ENCODE measurements at places on chromosomes 16 and 17.

DNA sequence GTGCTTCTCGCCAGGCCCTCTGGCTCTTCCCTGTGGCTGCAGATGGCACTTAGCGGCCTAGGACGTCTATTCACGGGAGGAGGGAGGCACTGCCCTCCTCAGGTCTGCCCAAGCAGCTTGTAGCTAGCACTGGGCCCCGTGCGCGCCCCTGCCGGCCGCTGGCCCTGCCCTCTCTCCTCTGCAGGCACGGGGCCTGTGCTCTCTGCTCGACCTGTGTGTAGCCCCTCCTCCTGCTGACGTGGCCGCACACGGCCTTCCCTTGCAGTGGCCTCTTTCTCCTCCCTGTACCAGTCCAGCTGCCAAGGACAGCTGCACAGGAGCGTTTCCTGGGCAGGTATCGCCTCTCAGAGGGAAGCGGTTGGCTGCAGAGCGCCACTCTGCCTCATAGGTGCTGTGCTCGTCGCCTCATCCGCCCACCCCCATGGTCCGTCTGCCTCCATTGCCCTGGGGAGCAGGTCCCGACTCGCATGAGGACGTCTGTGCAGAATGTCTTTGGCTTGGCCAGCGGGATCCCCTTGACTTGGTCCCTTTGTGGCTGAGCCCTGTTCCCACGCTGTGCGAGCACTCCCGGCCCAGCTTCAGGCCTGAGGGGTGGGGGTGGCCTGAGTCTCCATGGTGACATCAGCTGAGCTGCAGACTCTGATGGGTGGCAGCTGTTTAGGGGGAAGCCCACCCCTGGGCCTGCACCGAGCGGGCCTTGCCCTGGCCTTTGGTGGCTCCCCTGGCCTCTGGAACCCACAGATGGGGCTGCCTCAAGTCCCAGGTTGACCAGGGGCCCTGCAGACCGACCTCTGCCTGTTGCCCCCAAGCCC, 34.6 kb downstream of the TSC2 start:
- DNase-seq: no peak

GRCh38 chr17:33389504-33390135, 96.5 kb upstream of the ASIC2 start:
- DNase-seq: no peak

DNA sequence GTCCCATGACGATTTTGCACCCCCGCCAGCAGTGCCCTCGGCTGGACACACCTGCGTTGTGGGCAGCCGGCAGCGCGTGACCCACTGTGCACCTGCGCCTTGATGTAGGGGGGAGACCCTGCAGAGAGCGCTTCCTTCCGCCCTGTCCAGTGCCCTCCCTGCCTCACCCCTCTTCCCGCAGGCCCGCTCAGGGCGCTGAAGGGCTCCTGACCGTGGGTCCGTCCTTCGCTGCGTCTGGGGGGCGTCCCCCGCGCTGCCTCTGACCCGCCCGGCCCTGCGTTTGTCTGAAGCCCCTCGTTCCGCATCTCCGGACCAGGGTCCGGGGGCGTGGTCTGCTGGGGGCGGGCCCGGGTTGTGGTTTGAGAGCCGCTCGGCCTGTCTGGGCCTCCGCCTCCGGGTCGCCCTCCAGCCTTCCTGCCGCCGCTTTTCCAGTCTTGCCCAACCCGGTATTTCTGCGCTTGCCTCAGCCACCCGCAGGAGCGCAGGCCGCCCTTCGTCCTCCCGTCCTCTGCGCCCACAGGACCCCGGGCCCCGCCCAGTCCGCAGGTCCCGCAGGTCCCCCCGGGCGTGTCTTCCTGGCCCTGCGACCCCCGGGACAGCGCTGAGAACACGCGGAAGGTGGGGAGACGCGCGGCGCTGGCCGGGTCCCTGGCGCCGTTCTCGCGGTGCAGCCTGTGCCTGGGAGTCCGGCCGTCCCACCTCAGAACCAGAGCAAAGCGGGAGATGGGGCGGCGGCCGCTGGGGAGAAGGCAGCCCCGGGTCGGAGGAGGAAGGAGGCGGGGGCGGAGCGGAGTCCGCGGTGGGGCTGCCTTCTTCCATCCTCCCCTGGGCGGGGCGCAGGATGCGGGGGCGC, 4.0 kb upstream of the IL17C start:
- DNase-seq: no peak

- no peak for DNase-seq
These were observed 20.1 kb upstream of the DLX3 start for GRCh38 chr17:50015146-50015545.

DNA sequence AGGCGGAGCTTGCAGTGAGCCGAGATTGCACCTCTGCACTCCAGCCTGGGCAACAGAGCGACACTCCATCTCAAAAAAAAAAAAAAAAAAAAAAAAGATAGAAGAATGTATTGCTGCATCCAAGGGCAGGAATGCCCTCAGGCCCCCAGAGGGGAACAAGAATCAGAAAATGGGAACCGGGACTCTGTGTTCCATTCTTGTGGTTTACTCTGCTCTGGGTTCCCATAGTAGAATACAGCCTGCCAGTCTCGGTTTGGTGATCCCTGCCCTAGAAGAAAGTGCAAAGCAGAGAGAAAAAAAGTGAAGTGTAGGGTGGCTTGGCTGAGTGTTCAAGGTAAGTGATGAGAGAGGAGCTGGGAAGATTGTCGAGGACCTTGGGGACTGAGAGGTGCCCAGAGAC, 27.4 kb upstream of the KDM6B start:
- no peak for DNase-seq

DNA sequence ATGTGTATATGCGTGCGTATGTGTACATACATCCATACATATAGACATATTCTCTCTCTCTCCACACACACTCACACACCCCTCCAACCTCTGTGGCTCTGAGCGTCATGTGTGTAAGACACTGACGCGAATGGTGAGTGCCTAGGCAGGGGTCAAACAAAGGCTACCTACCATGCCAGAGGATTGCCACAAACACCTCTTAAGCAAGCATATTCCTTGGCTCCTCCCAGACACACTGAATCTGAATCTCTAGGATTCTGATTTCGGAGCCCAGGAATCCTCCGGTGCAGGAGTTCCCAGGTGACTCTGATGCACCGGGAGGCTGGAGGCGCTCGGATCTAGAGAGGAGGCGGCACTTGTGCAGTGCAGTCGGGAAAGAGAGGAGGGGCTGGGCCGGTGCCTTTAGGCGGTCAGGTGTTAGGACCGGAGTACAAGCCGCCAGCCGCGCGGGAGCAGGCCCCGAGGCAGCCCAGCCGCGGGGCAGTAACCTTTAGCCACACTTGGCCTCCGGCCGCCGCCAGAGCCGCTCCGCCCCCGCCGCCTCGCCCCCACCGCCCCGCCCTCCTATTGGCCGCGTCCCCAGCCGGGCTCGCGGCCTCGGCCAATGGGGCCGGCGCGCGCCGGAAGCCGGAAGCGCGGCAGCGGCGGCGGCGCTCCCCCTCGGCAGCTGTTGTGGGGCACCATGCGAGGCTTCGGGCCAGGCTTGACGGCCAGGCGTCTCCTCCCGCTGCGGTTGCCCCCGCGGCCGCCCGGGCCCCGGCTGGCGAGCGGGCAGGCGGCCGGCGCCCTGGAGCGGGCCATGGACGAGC, at the start of gene MLYCD:
Gene MLYCD, plus strand, starts transcription at position 653 of the 809 bp plus-strand sequence. Its CDS starts 30 bp downstream, at position 683.
- DNase-seq: no peak

DNA sequence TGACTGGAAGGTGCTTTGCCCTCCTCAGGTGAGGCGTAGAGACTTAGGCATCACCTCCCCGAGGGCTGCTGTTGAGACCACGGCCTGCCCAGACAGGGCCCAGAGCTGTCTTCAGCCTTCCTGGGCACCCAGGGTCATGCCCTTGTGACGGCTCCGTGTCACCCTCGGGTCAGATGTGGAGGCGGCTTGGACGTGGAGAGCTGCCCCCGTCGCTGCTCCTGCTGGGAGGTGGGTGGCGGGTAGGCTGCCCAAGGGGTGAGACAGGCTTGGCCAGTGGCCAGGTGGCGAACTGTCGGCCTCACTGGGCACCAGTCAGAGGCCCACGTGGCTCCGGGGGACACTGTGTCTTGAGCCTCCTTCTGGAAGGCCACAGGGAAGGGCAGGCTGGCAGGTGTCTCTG, 8.9 kb upstream of the SNAI3 start:
- no peak for DNase-seq

DNA sequence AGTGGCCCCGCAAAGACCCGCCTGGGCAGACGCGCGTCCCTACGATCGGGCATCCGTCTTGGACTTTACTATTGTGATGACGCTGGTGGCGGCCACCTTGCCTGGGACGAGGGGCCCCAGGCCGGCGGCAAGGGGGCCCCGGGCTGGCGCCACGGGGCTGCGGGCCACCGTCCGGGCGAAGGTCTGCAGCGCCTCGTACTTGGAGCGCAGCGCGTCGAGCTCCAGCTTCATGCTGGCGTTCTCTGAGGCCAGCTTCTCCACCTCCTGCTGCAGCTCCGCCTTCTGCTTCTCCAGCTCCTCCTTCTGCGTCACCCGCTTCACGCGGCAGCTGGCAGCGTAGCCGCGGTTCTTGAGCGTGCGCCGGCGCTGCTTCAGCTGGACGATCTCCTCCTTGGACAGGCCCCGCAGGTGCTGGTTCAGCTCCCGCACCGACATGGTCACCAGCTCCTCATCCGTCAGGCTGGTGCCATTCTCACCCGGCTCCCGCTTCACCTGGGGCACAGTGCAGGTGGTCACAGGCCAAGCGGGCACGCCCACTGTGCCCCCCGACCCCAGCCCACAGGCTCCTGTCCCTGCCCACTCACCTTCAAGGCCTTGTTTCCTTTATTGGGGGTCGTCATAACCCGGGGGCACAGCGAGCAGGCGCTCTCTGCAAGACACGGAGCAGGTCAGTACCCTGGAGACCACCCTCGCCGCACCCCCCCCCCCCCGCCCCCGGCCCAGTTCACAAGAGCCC, 4.8 kb upstream of the SIRT7 start:
- no peak for DNase-seq

DNA sequence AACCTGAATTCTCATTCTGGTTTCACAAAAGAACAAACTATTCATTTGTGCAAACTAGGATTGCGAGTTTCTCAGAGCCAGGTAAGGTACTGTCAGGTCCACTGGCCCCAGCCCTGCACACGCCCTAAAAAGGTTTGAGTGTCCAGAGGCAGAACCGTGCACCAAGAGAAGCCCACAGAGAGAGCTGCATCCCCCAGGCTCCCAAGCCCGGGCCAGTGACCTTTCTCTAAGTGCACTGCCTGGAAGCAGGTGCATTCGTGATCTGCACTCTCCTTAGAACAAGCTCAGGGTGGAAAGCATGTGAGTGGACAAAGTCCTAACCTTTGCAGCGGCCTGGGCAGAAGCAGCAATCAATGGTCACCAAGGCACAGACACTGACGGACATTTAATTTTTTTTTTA, 26.8 kb downstream of the MEAK7 start:
- DNase-seq: no peak

- DNase-seq: no peak
These were observed 37.8 kb downstream of the PTRH2 start for GRCh38 chr17:59669411-59669810.

- no peak for DNase-seq
These were observed 6.6 kb downstream of the LPO start for GRCh38 chr17:58244963-58245362.

DNA sequence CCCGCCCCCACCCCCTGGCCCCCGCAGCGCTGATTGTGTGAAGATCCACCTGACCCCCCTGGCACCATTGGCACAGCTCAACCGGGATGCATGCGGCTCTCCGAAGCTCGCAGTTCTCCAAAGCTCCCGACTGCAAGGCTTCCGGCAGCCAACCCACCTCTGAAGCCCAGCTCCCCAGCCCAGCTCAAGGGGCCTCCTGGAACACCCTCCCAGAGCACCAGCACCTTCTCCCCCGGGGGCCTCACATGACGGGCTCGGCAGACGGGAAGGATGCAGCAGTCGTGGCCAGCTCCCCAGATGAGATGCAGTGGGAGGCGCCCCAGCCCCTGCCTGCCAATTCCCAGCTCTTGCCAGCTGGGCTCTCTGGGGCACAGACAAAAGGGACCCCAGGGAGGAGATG, 215.3 kb downstream of the ZNF423 start:
- no peak for DNase-seq

DNA sequence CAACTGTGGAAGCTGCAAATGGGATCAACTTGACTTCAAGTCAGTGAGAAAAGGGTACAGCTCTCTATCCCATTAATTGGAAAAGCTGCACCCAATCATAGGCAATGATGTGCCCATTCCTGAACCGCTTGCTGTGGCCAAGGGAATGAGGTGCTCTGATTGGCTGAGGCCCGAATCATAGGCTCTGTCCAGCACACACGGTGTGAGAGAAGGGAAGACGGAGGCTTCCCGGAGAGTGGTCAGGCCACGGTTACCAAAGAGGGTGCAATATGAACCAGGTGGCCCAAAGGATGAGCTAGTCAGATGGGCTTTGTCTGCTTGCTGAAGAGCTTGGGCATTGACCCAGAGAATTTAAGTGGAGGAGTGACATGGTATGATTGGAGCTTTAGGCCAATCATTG, 353.3 kb downstream of the CPPED1 start:
- no peak for DNase-seq

- no peak for DNase-seq
These were observed 5.6 kb downstream of the ALOX15 start for GRCh38 chr17:4635823-4636375.

DNA sequence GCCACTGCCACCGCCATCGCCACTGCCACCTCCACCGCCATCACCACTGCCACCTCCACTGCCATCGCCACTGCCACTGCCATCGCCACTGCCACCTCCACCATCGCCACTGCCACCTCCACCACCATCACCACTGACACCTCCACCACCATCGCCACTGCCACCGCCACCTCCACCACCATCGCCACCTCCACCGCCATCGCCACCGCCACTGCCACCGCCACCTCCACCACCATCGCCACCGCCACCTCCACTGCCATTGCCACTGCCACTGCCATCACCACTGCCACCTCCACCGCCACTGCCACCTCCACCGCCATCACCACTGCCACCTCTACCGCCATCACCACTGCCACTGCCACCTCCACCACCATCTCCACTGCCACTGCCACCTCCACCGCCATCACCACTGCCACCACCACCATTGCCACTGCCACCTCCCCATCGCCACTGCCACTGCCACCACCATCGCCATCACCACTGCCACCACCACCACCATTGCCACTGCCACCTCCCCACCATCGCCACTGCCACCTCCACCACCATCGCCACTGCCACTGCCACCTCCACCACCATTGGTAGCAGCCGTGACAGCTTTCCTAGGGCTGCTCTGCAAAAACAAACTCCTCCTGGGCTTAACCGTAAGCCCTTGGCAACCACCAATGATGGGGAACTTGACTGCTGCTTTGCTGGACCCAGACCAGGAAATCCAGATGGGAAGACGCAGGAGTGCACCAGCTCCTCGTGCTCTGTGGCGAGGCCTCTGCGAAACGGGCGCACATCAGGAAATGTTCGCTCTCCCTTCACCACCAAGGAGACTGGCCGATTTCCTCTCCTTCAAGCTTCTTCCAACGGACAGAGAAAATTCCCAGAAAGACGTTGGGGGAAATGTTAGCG, 147.2 kb downstream of the RBFOX3 start:
- no peak for DNase-seq

GRCh38 chr17:43356999-43357398, 41.8 kb upstream of the ARL4D start:
- no peak for DNase-seq
